Posterior cingulate gyrus (tissue), 11 donors: ENCODE measurements at places on chromosomes 2 and 18.

DNA sequence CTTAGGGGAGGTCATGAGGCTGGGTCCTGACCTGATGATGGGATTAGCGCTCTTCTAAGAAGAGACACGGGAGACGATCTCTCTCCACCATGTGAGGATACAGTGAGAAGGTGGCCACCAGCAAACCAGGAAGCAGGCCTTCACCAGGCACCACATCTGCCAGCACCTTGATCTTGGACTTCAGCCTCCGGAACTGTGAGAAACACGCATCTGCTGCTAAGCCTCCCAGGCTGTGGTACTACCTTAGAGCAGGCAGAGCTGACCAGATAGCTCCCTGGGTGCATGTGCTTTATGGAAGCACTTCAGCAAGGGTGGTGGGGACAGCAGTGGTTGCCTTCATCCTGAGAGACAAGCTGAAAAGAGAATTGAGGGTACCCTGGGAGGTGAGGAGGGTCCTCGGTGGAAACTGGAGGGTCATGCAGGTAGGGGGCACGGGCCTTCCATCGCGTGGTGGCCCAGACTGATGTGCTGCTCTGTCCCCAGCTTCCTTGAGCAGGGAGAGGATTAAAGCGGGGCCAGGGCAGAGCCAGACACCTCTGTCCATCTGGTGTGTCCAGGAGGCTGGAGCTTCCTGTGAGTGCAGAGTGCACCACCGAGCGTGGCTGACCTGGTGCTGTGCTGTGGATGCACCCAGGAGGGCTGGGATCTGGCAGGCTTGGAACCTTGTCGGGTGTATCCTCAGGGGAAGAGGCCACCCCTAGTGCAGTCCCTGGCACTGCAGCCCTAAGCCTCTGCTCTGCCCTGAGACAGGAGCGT lies 42.9 kb upstream of the HS6ST1 start:
- no peak for DNase-seq

DNA sequence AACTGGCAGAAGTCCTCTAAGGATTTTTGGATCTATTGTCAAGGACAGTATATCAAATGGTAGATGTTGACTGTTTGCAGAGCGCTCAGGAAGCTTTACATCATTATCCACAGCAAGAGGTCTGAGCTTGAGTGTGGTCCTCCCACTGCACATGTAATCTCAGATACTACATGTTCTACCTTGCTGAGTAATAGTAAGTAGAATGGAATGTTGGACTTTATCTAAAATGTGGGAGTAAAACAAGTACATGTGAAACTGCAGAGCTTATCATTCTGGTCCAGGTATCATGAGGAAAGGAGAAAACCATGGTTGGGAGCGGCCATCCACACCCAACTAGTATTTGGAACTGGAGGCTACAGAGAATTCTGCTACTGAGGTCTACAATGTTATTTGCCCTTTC lies 19.3 kb upstream of the CD28 start:
- no peak for DNase-seq

GRCh38 chr18:69358212-69358895 lies 42.3 kb upstream of the DOK6 start:
- DNase-seq, result no peak

DNA sequence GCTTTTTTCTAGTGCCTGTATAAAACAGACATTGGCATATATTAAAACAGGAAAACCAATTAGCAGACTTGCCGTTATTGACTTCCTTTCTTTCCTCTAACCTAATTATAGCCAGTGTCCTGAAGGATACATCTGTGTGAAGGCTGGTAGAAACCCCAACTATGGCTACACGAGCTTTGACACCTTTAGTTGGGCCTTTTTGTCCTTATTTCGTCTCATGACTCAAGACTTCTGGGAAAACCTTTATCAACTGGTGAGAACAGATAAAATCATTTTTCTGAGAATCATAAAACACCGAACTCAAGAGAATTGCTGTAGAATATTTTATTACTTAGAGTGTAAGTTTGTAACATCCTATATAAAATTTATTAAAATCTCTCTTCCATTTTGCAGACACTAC lies 74.3 kb downstream of the SCN2A start:
- no peak for DNase-seq

- DNase-seq, result peak; percentile 94
Observed at GRCh38 chr2:229713371-229714079, 830 bp downstream of the DNER start.

DNA sequence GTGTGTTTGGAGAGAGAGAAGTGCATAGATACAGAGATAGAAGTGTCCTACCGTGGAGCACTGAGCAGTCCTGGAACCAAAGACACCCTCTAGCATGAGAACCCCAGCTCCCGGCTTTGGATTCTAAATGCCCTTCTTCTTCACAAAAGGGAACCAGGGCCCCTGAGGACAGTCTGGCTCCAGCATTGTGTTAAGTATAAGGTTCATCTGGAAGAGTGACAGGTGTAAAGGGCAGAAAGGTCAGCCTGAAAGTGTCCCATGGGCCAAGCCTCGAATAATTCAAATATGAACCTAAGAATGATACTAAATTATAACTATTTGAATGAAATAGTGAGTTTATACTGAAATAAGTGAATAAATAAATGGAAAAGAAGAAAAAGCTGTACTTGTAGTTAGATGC lies 109.7 kb downstream of the SNTG2 start:
- DNase-seq, result no peak

GRCh38 chr2:199366406-199366805 lies 91.3 kb downstream of the SATB2 start:
- no peak for DNase-seq

DNA sequence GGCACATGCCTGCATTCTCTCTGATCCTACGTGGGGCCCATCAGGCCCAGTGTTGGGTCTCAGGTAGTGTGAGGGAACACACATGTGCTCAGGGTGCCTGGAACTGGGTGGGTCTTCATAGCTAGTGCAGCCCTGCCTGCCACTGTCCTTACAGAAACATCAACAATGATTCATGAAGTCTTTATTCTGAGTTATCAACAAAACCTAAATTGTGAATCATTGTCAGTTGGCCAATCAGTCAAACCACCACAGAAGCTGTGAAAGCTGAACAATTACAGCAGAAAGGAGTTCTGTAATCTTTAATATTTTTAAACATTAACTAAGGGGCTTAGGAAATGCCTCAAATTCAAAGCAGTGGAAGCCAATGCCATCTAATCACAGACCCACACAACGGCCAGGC lies 82.8 kb upstream of the ZNF521 start:
- DNase-seq, result no peak

DNA sequence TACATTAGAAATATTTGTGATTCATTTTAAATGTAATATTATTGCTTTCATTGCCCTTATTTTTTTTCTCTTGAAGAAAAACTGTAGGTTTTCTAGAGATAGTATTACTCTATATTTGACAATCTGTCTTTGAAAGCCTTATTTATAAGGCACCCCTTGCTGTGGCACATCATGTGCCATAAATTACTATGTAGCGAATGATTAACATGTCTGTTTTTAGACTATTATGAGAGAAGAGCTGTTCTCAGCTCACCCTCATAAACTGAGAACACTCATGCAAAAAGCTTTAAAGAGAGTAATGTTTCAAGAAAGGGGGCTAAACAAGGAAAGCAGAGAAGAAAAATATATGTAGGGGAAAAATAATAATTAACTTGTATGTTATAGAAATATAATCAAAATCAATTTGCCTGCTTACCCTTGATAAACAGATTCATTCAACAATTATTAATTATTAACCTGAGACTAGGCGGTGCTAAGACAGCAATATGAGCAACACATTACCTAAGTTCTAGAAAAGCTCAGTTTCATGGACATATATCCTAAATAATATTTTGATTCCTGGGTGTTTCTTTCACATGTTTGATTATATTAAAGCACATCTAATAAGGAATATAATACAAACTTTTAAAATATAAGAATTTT lies 69.0 kb downstream of the RAB3GAP1 start:
- no peak for DNase-seq

DNA sequence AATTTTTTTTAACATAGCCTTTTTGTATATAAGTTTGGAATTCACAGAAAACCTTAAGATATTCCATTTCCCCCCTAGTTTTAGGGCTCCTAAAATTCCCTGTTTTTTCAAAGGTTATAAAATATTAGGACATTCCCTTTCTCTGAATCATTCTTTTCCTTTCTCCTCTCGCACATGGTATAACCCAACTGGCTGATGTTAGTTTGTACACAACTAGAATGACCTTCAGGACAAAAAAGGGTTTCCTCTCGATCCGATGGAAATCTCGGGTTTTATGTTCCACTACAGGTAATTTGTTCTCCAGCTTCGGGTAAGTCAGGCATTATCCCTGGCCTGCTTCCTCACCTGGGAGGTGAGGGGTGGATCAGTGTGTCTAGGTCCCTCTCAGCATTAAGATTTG lies 215.1 kb downstream of the LDLRAD4 start:
- DNase-seq, result no peak

GRCh38 chr18:47036298-47036874 lies 965 bp upstream of the ELOA2 start:
- DNase-seq, result no peak

DNA sequence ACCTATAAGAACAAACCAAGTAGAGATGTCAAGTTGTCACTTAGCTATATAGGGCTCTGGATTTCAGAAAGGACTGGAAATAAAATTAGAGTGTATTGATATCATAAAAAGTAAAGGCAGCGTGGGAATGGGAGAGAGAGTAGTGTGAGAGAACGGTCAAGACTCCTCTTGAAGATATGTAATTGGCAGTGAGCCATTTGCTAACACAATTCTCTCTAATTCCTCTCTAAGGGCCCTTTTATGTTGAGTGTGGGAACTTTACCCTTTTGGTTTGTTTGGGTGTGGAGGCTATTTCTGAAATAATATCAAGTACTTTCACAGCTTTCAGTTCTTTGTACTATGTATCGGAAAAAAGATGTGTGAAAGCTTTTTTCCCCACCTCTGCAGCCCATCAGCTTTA lies 196.8 kb downstream of the LRRTM4 start:
- no peak for DNase-seq

- no peak for DNase-seq
Observed at GRCh38 chr2:147543056-147543455, 301.8 kb upstream of the ACVR2A start.

DNA sequence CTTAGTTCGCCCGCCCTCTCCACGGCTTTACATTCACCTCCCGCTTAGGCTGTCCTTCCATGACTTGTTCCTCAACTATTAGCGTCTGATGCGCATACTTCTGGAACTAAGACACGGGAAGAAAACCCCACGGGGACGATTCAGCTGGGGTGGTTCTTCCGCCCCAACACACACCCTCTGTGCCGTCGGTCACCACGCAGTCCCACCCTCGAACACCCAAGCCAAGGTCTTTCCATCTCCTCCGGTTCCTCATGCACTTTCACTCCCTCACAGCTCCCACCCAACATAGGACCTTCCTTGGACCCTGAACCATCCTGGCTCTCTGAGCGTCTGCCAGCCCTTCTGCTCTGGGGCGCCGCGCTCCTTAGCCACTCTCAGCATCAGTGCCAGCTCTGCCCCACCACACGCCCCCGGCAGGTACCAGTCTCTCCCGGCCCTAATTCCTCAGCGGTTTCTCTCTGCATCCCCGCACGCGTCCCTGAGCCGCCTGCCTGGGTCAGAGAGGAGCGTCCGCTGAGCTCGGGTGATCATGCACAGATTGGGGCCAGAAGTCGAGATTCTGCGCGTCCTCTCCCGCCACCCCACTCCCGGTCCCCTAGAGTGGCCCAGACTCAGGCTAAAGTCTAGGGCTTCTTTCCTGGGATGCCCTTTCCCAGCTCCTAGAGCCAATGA lies 522 bp upstream of the SRD5A2 start:
- DNase-seq, result no peak
